ENCODE measurements at places on chromosomes 2 and 18.

- DNase-seq, result no peak
These were observed 50.6 kb upstream of the OSR1 start for GRCh38 chr2:19409046-19409445.

GRCh38 chr18:8040021-8040420 lies 472.9 kb downstream of the PTPRM start:
- DNase-seq, result no peak

DNA sequence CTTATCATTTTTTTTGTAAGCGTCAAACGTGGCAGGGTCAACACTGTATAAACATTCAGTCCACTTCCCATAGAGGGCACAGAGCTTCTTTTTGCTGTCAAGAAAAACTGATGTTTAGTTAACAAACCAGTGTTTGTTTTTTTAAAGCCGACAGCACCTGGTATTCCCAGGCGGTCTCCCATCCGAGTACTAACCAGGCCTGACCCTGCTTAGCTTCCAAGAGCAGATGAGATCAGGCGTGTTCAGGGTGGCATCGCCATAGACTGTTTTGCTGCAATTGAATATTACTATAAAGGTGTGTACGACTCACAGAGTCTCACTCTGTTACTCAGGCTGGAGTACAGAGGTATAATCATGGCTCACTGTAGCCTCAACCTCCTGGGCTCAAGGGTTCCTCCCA lies 31.5 kb downstream of the CABYR start:
- no peak for DNase-seq

- no peak for DNase-seq
These were observed 345.5 kb upstream of the NT5C1B start for GRCh38 chr2:18934886-18935285.

DNA sequence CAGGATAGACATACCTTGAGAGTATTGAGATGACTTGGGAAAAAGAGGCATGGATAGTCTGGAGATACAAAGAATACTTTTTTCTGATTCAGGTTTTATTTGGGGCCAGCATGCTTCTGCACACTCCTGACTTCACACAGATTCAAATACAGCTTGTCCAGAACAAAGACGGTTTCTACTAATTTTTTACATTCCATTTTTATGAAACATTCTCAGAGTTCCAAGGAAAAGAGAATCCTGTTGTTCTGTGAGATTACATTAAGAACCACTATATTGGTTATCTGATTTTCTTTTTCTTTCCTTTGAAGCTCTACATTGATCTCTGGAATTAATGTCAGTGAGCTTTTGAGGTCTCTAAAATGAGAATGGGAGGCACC lies 41.0 kb downstream of the PTPRM start:
- no peak for DNase-seq

DNA sequence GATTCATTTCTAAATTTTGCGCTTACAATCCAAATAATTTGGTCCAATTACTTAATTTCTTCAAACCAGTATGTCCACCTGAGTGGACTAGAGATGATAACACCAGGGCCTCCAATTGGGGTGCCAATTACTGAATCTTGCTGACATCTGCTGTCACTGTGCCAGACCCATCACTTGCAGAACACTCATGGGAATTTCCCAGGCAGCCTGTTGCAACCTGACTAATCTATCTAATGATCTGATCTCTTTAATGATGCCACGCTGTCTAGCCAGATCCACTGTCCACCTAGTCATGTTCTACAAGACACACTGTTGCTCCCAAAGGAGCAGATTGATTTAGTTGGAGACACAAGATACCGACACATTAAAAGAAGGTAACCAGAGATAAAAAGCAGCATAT lies 11.8 kb upstream of the LRP1B start:
- DNase-seq, result no peak

DNA sequence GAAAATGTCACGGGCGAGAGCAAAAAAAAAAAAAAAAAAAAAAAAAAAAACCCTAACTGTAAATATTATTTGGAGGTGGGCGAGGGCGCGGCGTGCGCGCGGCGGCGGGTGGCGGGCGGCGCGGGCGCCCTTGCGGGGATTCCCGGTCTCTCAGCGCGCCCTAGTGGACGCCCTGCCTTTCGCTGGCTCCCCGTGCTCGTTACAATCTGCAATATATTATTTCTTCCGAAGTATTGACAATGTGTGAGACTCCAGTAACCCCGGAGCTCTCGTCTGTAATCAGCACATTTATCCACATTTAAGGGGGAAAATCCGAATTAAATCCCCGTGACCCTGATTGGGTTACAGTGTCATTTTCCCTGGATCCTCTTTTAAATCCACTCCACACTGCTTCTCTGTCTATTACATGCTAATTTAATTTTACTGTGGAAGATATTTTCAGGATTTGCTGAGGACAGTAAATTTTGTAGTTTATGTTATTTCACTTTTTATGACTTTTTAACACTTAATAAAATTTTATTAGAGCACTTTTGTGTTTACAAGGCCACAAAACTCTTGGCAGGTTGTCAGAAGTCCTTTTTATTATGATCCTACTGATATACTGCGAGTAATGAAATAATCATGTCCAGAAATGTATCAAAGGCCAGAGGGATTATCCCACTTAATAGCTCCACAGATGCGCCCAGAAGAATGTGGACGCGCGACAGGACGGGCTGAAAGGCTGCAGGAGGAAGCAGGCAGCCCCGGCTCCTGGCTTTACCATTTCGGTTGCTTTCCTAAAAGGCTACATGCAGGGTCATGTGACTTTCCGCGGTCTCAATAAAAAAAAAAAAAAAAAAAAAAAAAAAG lies 369.1 kb downstream of the MTX2 start:
- DNase-seq, result no peak

GRCh38 chr2:42106257-42106816 lies 58.5 kb downstream of the PKDCC start:
- DNase-seq, result no peak
